ENCODE measurements at places on chromosomes 6 and 20.

- no peak for DNase-seq
Observed at GRCh38 chr6:136510299-136510698, 39.9 kb downstream of the MAP7 start.

- no peak for DNase-seq
Observed at GRCh38 chr20:19540392-19540791, 217.7 kb upstream of the RIN2 start.

- DNase-seq, result no peak
Observed at GRCh38 chr6:36216559-36216958, 20.0 kb downstream of the BRPF3 start.

DNA sequence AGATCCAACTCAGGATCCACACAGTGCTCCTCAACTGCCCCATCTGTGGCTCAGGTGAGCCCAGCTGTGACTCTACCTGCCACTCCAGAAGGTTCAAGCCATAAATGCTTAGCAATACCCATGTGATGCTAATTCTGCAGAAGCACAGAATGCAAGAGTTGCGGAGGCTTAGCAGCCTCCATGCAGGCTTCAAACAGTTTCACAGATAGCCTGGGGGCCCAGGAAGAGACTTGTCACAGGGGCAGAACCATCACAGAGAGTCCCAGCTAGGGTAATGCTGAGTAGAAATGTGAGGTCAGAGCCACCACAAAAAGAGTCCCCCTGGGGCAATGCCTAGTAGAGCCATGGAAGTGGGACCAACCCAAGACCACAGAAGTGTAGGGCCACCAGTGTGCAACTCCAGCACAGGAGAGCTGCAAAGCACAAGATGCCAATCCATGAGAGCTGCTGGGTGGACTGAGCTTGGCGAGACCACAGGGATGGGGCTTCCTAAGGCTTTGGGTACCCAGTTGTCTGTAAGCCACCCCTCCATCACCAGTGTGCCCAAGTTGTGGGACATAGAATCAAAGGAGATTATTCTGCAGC, 283.9 kb downstream of the UBE3D start:
- DNase-seq, result no peak

Measured in CD8-positive, alpha-beta T cell (primary cell).